GM13977 (cell line): ENCODE measurements at places on chromosomes 2 and 18.

DNA sequence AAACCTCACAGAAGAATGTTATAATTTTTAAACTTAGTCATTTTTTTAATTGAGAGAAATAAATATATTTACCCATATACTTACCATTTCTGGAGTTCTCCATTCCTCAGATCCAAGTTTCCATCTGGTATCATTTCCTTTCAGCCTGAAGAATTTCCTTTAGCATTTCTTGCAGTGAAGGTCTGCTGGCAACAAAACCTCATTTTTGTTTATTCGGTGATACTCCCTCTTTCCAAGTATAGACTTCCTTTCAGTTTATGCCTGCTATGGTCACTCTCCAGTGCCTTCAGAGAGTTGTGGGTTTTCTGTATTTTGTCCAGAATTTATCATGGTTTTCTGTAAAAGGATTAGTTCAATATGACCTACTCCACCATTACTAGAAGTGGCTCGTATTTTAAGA, 17.0 kb downstream of the WDPCP start:
- no peak for DNase-seq

DNA sequence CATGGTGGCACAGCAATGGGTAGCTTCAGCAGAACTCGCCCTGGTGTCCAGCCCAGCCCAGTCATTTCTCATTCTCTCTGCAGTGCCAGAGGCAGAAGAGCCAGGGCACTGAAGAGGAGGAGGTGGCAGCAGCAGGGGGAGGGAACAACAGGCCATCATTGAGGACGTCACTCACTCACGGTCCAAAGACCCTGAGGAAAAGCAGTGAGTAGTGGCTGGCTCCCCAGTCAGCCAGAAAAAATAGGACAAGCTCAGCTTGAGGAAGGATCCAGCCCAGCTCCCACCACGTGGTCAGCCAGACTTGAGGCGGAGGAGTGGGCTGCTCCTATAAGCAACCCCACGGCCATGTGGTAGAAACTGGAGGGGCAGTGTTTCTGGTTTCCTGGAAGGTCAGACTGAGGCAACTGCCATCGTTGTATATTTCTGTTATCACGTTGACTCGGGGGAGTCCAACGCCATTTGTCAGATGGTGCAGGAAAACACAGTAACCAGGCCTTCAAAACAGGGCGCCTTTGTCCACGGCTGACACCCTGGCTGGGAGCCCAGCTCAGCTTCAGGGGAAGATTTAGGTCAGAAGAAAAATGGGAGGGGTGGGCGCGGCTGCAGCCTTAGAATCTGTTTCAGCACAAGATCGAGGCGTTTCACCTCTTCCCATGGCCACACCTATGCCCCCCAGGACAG, 19.0 kb upstream of the TMEM247 start:
- no peak for DNase-seq

DNA sequence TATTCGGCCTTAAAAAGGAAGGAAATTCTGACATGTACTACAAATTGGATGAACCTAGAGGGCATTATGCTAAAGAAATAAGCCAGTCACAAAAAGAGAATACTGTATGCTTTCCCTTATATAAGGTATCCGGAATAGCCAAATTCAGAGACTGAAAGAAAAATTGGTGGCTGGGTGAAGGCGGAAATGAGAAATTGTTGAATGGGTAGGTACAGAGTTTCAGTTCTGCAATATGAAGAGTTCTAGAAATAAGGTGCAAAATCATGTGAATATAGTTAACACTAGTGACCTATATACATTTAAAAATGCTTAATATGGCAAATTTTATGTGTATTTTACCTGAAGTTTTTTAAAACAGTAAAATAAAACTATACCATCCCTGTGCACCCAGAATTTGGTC, 43.1 kb downstream of the RMP24 start:
- peak; percentile 53 for DNase-seq

DNA sequence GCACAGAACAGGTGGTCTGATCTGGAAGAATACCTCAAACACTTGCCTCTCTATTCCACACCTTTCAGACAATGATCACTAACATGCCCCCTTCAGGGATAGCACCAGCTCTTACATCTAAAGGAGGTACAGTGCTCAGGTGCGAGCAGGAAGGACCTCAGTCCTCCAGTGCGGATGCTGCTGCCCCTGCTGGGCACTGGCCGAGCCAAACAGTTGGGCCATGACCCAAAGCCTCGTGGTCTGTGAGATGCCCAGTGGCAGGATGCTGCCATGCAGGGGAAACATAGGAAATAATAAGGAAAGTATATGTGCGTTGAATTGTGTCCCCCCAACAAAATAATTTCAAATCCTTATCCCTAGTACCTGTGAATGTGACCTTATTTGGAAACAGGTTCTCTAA, 243.7 kb downstream of the NDUFA10 start:
- no peak for DNase-seq

GRCh38 chr2:3956406-3956805, 253.0 kb downstream of the DCDC2C start:
- DNase-seq = no peak

- no peak for DNase-seq
Measured at GRCh38 chr2:156784020-156784701, 348.0 kb downstream of the GPD2 start.

DNA sequence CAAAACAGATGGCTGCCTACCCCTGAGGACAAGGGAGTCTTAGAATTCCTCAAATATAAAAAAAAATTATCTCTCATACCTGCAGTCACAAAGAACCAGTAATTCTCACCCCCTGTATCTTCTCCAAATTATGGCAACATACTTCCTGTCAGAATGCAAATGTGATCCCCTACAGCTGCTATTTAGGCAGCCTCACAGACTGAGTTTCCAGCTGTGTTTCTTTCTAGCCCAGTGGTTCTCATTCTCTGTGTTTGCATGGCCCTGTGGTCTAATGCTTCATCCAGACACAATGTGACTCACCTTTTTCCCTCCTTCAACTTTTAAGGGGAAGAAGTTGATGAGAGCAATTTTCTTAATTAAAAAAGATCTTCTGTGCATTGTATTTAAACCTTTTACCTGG, 726.3 kb downstream of the TSN start:
- no peak for DNase-seq

- DNase-seq = peak; percentile 52
Measured at GRCh38 chr18:23259701-23260681, 124.7 kb downstream of the CABLES1 start.

- DNase-seq = no peak
Measured at GRCh38 chr2:141015341-141016047, 1115.3 kb downstream of the LRP1B start.

DNA sequence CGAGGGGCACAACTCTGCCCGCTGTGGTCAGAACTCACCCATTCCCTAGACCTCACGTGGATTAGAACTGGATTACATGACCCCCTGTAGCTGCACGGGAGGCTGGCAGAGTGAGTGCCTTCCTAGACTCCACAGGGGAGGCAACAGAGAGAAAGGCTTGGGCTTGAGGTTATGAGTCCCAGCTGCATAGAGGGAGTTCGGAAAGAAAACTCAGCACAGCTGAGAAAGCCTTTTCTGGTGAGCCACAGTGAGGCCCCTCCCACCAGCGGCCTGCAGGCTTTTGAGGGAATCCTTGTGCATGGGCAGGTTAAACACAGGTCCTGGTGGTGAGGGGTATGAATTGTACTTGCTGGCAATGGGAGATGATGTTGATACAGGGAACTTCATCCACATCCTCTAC, 217.3 kb downstream of the FHOD3 start:
- no peak for DNase-seq

- no peak for DNase-seq
Measured at GRCh38 chr18:69789794-69790193, 157.9 kb downstream of the CD226 start.

DNA sequence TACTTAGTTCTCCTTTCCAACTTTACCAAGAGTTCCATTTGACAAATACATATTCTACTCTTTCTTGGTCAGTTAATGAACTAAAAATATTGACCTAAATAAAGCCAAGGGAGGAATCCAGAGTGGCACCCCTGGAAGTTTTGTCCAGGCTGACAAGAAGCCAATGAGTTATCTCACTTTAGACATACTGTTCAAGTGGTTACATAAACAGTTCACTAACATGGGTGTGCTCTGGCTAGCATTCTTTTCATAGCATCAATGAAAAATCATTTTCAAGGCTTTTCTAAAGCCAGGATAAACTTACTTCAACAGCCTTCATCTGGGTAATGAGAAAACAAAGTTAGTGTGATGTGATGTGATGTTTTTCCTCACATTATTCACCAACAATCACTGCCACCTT, 649.4 kb downstream of the TDRD15 start:
- no peak for DNase-seq

DNA sequence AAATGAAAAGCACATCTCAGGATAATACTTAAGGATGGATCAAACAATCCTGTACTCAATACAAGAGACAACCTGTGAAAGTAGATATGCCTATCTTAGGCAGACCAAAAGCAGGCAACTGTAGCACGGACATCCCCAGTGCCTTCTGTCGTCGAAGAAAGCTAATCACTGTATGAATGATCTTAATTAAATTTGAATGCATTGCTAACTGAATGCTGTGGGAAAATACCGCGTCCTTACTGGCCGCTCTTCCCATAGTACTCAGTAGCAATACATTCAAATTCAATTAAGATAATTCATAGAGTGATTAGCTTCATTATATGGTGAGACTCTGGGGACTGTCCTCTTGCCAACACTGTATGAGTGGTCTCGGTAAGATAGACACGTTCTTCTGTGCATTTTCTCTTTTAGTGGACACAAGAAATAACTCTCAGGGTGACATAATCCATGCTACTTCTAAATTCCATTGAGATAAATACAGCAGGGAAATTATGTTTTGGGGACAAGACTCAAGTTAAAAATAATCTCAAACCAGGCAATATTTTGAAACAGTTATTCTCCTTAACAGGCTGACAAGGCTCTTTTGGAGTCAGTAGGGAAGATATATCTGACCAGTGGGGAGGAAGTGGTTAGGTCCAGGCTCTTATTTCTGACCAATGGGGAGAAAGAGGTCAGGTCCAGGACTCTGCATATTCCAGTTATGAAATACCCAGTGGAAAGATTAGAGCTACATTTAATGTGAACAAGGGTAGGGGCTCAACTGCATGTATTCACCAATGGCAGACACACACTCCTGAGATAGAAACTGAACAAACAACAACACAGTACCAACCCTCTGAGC, 97.3 kb downstream of the DOCK10 start:
- DNase-seq = no peak

GRCh38 chr2:35199298-35199697, 1156.3 kb upstream of the CRIM1 start:
- DNase-seq = no peak

DNA sequence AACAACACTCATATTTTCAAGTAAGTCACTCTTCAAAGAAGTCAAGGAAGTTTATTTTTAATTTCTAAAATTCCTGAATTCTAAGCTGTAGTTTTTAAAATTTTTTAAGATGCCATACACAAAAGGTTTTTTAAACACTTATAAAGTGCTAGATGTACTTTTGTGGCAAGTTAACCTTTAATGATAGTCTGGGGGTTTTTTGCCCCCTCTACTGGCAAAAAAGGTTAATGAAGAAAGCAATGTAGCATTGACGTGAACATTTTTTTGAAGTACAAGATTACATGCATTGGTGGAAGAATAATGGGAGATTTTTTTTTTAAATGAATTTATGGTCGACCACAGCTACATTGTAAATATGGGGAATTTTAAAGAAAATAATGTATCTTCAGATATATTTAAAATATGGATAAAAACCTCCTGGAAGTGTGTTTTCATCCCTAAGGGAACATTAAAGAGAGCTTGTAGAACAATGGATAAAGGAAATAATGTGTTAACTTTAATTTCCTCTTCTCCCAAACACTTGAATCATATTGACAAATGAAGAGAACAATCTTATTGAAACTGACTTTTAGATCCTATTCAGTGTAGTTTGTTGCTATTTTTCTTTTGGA, 12.6 kb downstream of the ITPRID2 start:
- DNase-seq = no peak

DNA sequence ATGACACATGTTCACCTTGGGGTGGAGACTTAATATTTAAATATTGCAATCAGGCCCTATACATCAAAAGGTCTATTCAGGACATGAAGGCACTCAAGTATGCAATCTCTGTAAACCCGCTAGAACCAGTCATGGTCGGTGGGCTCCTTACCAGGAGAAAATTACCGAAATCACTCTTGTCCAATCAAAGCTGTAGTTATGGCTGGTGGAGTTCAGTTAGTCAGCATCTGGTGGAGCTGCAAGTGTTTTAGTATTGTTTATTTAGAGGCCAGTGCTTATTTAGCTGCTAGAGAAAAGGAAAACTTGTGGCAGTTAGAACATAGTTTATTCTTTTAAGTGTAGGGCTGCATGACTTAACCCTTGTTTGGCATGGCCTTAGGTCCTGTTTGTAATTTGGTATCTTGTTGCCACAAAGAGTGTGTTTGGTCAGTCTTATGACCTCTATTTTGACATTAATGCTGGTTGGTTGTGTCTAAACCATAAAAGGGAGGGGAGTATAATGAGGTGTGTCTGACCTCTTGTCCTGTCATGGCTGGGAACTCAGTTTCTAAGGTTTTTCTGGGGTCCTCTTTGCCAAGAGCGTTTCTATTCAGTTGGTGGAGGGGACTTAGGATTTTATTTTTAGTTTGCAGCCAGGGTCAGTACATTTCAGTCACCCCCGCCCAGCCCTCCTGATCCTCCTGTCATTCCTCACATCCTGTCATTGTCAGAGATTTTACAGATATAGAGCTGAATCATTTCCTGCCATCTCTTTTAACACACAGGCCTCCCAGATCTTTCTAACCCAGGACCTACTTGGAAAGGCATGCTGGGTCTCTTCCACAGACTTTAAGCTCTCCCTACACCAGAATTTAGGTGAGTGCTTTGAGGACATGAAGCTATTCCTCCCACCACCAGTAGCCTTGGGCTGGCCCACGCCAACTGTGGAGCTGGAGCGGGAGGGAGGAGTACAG, 108.1 kb downstream of the XRCC5 start:
- no peak for DNase-seq

GRCh38 chr2:6082625-6083018, 390.4 kb downstream of the SOX11 start:
- no peak for DNase-seq

- peak; percentile 24 for DNase-seq
Measured at GRCh38 chr2:174341995-174342685, 7.4 kb downstream of the SP9 start.

GRCh38 chr2:119702918-119703401, 24.0 kb downstream of the TMEM177 start:
- peak; percentile 77 for DNase-seq

DNA sequence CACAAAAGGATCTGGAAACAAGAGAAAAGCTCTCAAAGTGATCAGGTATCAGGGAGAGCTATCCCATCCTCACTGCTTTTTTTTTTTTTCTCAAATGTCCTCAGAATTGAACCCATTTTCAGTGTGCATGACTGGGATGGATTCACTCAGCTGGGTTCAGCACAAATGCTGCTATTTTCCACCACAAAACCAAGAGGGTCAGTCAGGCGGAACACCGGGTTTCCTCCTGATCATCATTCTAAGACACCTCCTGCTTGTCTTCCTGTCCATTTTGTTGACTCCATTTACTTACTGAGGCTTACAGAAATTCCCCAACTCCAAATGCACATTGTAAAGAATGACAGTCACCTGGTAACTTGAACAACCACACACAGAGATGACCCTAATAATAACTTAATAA, 39.9 kb downstream of the CYRIA start:
- no peak for DNase-seq

GRCh38 chr2:224887141-224887540, 155.1 kb downstream of the DOCK10 start:
- no peak for DNase-seq

GRCh38 chr2:143691121-143691520, 561.9 kb downstream of the ARHGAP15 start:
- no peak for DNase-seq

GRCh38 chr18:13621886-13622619, 104.3 kb downstream of the FAM210A start:
- no peak for DNase-seq
